ENCODE measurements at places on chromosomes 1 and 21.
A peak's percentile ranks its signal among the peaks of the same experiment; 100 is the strongest.

GRCh38 chr1:209758400-209758799 lies 2.5 kb downstream of the TRAF3IP3 start:
- DNase-seq: no peak

- peak; percentile 6 for DNase-seq
These were observed 1.5 kb downstream of the TGFB2 start for GRCh38 chr1:218346391-218347204.

DNA sequence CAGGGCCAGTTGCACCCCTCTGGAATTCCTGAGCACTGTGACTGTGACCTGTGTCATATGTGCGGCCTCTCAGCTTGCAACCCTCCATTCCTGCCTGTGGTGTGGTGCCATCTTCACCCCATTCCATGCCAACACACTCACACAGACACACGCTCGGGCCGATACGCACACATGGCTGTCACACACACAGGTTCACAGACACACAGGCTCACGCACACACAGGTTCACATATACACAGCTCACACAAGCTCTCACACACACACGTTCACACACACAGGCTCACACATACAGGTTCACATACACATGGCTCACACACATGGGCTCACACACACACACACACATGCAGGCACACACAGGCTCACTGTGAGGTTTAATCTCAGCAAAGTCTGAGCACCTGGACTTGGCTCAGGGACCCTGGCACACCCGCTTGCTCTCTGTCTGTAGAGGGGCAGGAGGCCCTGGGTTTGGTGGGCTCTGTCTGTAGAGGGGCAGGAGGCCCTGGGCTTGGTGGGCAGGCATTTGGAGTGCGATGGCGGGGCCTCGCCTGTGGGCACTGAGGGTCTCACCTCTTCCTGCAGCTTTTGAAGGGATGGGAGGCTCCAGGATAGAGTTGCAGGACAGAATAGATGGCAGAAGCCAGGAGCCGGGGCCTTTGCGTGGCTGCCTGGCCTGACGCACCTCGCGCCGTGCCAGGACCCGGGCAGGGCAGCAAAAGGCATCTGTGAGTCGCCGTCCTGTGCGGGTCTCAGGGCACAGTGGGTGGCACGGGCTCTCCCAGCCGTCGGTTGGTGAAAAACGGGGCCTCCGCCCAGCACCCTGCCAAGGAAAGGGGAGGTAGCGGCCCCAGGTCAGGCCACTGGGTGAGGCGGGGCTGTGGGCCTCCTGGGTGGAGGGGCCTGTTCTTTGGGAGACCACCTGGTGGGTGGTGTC lies 17.1 kb downstream of the COL18A1 start:
- DNase-seq: no peak

DNA sequence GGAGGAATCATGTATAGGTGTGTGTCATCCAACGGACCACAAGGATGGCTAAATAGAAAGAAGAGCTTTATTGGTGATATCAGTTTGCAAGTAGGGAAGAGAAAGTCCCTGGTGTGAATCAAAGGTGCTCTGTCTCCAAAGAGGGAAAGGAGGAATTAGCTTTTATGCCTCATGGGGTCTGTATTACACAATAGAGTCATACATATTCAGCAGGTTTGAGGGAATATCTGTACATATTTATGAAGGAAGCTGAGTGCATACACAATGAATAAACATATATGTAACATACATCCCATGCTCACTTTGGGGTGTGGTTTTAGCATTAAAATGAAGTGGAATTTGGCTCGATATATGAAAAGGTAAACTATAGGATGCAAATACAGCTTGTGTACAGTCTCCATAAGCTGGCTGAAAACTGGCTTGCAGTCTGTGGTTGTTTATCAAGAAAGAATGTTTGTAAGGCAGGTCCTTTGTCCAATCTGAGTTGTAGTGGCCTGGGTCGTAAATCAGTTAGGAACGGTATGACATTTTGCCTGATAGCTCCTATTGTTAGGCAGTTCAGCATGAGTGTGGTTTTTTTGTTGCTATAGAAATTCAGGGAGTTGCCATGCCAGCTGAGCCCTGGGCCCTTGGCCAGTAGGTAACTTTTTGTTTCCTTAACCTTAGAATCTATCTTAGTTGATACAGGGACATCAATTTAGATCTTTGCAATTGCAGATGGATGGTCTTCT lies 198.0 kb upstream of the ZP4 start:
- DNase-seq: no peak

GRCh38 chr1:25083481-25084345 lies 148.6 kb downstream of the SYF2 start:
- no peak for DNase-seq

DNA sequence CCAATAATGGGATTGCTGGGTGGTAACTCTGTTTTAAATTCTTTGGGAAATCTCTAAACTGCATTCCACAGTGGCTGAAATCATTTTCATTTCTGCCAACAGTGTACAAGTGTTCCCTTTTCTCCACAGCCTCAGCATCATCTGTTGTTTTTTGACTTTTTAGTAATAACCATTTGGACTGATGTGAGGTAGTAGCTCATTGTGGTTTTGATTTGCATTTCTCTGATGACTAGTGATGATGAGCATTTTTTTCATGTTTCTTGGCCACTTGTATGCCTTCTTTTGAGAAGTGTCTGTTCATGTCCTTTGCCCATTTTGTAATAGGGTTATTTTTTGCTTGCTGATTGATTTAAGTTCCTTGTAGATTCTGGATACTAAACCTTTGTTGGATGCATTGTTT lies 131.9 kb upstream of the B3GALT2 start:
- DNase-seq: no peak

GRCh38 chr1:246091477-246091876 lies 415.6 kb downstream of the SMYD3 start:
- DNase-seq: no peak

GRCh38 chr1:170377440-170377839 lies 154.5 kb upstream of the GORAB start:
- no peak for DNase-seq

DNA sequence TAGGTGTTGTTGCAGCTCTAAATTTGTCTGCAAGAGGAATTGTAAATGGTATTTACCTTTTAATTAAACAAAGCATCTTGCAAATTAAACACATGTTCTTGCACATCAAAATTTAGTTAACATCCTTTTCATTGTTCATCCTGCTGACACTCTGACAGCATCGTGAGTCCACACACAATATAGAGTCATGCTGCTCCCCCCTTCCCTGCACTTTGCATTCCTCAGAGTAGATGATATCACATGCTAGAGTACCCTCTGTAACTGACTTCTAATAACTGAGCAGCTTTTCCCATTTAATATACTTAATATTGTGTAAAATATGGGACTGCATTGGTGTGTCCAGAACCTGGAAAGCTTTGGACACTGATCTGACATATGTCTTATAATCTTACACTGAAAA lies 138.8 kb upstream of the DPYD start:
- no peak for DNase-seq

- DNase-seq: no peak
These were observed 30.7 kb downstream of the MGST3 start for GRCh38 chr1:165661703-165662102.

DNA sequence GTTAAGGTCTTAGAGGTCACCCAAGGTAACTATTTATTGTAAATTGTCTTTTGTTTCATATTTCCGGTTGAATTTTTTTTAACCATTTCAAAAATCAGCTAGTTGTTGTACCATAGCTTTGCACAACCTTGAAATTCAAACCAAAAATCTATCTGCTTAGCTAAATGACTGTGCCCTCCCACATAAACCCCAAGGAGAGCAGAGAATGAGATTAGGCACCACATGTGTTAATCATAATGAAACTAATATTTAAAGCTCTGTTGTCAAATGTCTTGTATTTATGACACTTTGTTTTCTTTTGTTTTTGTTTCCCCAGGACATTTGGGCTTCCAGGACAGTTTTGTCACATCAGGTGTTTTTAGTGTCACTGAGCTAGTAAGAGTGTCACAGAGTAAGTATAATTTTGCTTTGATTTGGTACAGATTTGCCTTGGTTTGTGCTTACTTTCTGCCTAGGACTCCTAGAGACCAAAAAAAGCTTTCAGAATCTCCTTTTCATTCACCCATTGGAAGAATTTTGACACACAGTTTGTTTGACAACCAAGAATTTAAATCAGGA lies 249.9 kb downstream of the NFIA start:
- DNase-seq: peak; percentile 9

- peak; percentile 58 for DNase-seq
These were observed 407 bp downstream of the CAMSAP2 start for GRCh38 chr1:200738949-200739651.

GRCh38 chr21:46568562-46568961 lies 36.3 kb downstream of the S100B start:
- no peak for DNase-seq

GRCh38 chr1:33228935-33229487 lies 27.3 kb upstream of the ZNF362 start:
- DNase-seq: no peak

DNA sequence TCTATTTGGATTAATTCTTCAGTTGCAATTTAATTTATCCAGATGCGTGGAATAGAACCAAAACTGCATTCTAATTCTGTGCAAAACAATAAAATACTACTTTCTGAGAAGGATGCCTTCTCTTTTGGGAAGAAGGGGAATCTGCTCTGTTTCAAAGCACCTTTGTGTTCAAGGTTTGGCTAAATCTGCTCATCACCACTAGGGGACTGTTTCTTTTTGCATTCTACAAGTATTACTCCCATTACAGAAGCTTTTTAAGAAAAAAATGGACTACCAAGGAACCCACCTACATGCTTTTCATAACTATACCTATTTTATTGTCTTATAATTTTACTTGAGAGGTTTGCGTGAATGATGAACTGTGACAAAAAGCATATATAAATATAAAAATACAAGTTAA lies 18.2 kb downstream of the MRPS6 start:
- no peak for DNase-seq

- DNase-seq: no peak
These were observed 185.2 kb downstream of the LBR start for GRCh38 chr1:225242611-225243010.

GRCh38 chr1:45014321-45015028 lies 2.4 kb downstream of the UROD start:
- peak; percentile 81 for DNase-seq

GRCh38 chr21:33007747-33008146 lies 18.0 kb upstream of the OLIG2 start:
- no peak for DNase-seq

GRCh38 chr21:31928656-31929055 lies 55.8 kb downstream of the HUNK start:
- no peak for DNase-seq

GRCh38 chr21:37157938-37158337 lies 84.9 kb downstream of the TTC3 start:
- DNase-seq: no peak

- DNase-seq: no peak
These were observed 171.0 kb downstream of the ZC3H11B start for GRCh38 chr1:219441884-219442283.

GRCh38 chr1:202576816-202577215 lies 133.4 kb downstream of the SYT2 start:
- no peak for DNase-seq

GRCh38 chr1:7970246-7970645 lies 8.7 kb downstream of the PARK7 start:
- no peak for DNase-seq

DNA sequence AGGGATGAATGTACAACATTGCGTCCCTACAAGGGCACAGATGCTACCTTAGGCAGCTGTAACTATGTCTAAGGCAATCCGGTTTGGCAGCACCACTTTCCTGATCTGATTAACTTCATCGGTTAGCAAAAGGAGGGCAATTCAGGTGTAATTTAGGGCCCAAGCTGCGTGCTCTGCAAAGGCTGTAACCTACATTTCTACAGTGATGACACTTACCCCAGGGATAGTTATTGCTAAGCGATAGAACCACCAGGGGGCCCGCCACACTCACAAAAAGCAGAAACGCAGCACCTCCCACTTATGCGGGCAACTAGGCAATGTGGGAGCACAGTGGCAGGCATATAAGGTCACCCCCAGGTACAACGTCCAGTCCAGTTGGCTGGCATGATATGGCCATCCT lies 113.5 kb downstream of the GDAP2 start:
- no peak for DNase-seq

DNA sequence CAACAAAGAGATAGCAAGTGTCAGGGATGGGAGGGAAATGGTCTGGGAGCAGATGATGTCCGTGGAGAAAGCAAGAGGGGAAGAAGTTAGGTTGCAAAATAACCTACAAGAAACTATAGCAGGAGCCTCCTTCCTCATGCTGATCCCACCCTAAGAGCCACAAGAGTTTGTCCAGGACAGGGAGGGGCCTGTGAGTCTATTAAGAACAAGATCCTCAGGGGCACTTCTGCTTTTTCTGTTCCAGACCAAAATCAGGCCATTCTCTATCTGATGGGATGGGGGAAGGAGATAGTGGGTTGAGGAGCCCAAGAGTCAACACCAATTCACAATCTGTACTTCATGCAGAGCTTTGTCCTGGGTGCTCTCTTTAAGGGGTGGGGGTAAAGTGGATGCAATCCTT lies 7.7 kb upstream of the ATP1A4 start:
- no peak for DNase-seq

GRCh38 chr1:203682473-203683383 lies 56.1 kb downstream of the ATP2B4 start:
- peak; percentile 59 for DNase-seq

GRCh38 chr1:32286763-32287162 lies 5.1 kb upstream of the HDAC1 start:
- DNase-seq: no peak

GRCh38 chr1:31064718-31065309 lies 703 bp downstream of the PUM1 start:
- DNase-seq: no peak

DNA sequence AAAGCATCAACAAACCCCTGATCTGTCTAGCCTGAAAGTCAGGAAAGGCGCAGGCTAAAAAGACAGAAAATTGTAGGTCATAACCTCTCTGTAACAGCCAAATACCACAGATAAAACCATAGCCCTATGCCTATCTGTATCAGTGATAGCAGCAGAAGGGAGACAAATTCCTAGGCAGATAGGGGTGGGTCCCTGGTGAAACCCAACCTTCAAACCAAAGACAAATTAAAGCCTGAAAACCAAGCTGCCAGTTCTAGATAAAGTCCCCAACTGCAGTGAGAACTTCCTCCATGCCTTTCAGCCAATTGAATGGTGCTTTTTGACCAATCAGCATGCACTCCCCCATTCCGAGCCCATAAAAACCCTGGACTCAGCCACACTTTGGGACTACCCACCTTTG lies 115.3 kb downstream of the NTPCR start:
- no peak for DNase-seq

- no peak for DNase-seq
These were observed 48.5 kb downstream of the RGS7 start for GRCh38 chr1:241308471-241308870.

All from activated naive CD4-positive, alpha-beta T cell treated with Interleukin-2 at 50 U/mL for 16 hours (primary cell).